ENCODE measurements at places on chromosomes 2 and 18.
A peak's percentile ranks its signal among the peaks of the same experiment; 100 is the strongest.

DNA sequence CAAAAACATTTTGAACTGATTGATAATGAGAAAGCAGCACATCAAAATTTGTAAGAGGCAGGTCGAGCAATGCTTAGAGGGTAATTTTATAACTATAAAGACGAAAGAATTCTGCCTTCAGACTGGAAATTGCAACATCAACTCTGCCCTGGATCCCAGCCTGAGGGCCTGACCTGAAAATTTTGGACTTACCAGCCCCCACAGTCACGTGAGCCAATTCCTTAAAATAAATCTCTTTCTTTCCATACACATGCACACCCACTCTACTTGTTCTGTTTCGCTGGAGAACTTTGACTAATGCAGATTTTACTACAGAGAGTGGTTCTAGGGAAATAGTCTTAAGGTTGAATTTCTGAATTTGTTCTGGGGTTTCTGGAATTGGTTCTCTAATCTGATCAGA lies 14.6 kb upstream of the ACOXL start:
- no peak for DNase-seq

- DNase-seq = no peak
These were observed 75.6 kb downstream of the COA5 start for GRCh38 chr2:98532756-98533155.

- no peak for DNase-seq
These were observed 43.4 kb upstream of the SMAD7 start for GRCh38 chr18:48994044-48994651.

- no peak for DNase-seq
These were observed 1428.4 kb upstream of the CDH2 start for GRCh38 chr18:29605365-29605764.

DNA sequence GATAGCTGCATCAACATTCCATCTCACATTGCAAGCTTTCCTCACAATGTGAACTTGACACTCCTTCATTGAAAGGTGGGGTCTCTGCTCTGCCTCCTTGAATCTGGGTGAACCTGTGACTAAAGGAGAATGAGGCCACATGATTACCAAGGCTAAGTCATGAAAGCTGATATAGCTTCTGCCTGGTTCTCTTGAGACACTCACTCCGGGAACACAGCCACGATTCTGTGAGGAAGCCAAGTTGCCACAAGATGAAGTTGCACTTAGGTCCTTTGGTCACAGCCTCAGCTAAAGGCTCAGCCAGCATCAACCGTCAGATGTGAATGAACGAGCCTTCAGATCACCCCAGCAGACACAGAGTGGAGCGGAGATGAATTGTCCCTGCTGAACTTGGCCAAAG lies 94.7 kb upstream of the FAM136A start:
- DNase-seq = no peak

GRCh38 chr2:71070294-71071093 lies 2.0 kb downstream of the NAGK start:
- DNase-seq = no peak

- no peak for DNase-seq
These were observed 248.2 kb upstream of the TNP1 start for GRCh38 chr2:217108086-217108485.

DNA sequence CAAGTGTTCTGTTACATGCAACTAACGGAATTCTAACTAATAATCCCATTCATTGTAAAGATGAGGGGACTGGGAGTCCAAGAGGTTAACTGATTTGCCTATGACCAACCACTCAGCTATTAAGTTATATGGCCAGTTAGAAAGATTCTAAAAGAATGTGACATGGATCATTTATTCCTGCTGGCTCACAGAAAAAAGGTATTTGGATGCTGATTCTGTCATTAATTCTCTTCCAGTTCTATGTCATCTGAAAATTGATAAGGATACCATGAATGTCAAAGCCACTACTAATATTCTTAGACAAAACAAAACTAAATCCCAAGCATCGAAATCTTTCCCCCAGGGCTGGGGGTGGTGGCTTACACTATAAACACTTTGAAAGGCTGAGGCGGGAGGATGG lies 41.2 kb upstream of the GORASP2 start:
- no peak for DNase-seq

GRCh38 chr2:9690252-9690651 lies 59.5 kb upstream of the YWHAQ start:
- no peak for DNase-seq

- no peak for DNase-seq
These were observed 251.4 kb downstream of the ANKRD30B start for GRCh38 chr18:14999085-14999975.

DNA sequence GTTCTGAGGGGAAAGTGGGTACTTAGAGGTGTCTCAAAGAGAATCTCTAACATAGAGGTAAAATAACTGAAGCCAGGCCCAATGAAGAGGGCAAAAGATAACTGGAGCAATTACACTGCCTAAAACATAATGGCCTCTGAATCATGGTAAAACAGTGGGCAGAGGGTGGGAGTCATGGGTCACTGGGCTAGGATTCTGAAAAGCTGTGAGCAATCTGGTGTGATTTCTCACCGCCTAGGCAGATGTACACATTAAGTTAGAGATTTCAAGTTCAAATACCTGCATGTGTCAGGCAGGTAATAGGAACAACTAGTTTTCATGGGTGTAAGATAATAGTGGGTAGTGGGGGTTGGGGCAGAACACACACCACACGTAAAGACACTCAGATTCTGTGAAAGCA lies 45.6 kb downstream of the INSIG2 start:
- no peak for DNase-seq

DNA sequence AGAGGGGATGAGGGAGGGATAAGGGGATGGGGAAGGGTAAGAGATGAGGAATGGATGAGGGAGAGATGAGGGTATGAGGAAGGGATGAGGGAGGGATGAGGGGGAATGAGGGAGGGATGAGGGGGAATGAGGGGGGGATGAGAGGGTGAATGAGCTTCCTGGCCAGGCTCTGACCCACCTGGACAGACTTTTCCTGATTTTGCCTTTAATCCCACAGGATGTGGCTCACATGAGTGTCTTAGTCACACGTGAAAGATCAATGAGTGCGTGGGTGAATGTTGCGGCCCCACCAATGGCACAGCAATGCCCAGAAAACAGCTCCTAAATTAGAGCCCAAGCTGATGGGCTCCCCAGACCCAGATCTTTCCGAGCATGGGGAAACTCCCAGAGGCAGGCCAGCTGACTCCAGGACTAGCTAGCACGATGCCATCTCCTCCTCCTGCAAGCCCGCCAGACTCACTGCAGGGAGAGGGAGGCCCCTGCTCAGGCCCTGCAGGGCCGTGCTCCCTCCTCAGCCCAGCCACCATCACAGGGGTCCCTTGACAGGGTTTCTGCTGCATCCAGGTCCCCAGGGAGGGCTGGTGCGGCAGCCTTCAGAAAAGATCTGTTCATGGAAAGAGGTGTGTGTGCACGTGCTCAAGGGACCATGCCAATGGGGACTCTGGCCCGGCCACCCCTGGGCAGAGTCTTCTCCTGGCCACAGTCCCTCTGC lies 41.4 kb downstream of the AQP12A start:
- DNase-seq = no peak

- DNase-seq = peak; percentile 6
These were observed 770 bp downstream of the ZNF396 start for GRCh38 chr18:35376393-35376741.

DNA sequence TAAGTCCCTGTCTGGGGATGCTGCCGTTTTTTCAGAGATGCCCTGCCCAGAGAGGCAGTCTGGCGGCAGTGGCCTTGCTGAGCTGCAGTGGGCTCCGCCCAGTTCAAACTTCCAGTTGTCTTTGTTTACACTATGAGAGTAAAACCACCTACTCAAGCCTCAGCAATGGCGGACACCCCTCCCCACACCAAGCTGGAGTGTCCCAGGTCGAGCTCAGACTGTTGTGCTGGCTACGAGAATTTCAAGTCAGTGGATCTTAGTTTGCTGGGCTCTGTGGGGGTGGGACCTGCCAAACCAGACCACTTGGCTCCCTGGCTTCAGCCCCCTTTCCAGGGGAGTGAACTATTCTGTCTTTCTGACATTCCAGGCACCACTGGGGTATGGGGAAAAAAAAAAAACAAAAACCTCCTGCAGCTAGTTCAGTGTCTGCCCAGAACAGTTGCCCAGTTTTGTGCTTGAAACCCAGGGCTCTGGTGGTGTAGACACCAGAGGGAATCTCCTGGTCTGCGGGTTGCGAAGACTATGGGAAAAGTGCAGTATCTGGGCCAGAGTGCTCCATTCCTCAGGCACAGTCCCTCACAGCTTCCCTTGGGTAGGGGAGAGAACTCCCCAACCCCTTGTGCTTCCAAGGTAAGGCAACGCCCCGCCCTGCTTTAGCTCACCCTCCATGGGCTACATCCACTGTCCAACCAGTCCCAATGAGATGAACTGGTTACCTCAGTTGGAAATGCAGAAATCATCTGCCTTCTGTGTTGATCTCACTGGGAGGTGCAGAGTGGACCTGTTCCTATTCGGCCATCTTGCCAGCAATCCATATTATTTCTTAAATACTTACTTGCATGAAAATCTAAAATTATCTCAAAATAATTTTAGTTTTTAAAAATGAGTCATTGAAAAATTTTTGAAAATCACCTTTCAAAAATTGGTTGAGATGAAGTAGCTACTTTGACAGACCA lies 338.0 kb downstream of the OSR1 start:
- DNase-seq = no peak

GRCh38 chr18:59697236-59697932 lies at the start of gene CCBE1:
Gene CCBE1 (minus strand): TSS chr18:59697423.
- DNase-seq = no peak

GRCh38 chr2:8677646-8678592 lies 3.9 kb upstream of the ID2 start:
- DNase-seq = peak; percentile 40

DNA sequence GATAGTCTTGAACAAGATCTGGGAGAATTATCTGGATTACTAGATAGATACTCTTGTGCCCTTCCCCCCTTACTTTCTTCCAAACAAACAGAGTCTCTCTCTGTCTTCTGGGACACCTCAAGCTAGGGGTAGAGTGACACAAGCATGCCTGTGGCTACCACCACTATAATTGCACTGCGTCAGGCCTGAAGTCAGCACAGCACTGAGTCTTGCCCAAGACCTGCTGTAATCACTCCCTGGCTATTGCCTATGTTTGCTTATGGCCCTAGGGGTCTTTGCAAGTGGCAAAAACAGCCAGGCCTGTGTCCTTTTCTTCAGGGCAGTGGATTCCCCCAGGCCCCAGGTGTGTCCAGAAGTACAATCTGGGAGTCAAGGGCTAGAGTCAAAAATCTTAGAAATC lies 106.6 kb downstream of the SLC5A7 start:
- no peak for DNase-seq

- no peak for DNase-seq
These were observed 632.9 kb upstream of the CELF4 start for GRCh38 chr18:38198526-38198925.

GRCh38 chr2:3839476-3839875 lies 136.1 kb downstream of the DCDC2C start:
- no peak for DNase-seq

DNA sequence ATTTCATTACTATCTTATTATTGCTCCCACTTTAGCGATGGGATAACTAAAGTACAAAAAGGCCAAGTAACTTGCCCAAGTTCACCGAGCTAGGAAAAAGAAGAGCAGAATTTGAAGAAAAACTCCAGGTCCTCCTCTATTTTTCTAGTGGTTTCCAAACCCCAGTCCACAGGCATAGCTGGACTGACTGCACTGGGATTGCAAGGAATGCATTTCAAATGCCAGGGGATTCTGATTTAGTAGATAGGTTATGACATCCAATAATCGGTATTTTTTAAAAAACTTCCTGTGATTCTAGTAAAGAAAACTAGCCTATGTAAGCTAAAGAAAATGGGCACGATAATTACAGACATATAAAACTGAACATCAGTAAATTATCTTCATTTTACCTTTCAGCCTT lies 62.7 kb upstream of the GALNT5 start:
- DNase-seq = no peak

DNA sequence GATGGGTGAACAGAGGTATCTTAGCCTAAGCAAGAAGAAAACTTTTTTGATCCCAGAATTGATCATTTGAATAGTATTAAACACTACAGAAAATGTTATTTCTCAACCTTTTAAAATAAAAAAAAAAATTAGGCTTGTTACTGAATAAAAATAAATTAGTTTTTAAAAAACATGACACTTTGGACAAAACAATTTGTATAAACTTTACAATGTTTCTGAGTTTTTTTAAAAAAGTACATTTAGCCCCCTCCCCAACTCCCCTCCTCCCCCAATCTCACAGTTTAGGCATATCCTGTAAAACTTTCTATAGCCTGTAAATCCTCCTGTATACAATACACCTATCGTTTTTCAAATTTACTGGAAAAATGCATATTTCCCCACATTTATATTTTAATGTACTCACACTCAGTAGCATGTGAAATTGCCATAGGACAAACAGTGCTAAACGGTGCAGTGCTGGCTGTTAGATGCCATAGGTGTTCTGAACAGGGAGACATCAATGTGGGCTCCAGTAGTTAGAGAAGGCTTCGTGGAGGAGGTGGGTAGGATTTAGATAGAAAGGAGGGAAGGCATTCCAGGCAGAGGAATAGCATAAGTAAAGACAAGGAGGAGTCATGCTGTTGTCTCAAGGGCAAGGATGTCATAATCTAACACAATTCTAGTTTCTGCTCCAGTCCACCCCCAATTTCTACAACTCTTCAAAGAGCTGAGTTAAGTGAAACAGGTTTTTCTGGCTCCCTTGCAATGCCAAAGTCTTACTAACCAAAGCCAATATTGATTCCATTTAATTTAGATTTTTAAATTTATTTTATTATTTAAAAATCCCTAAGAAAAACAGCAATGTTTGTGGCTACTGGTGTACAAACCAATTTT lies 50.9 kb downstream of the SP3 start:
- DNase-seq = no peak

DNA sequence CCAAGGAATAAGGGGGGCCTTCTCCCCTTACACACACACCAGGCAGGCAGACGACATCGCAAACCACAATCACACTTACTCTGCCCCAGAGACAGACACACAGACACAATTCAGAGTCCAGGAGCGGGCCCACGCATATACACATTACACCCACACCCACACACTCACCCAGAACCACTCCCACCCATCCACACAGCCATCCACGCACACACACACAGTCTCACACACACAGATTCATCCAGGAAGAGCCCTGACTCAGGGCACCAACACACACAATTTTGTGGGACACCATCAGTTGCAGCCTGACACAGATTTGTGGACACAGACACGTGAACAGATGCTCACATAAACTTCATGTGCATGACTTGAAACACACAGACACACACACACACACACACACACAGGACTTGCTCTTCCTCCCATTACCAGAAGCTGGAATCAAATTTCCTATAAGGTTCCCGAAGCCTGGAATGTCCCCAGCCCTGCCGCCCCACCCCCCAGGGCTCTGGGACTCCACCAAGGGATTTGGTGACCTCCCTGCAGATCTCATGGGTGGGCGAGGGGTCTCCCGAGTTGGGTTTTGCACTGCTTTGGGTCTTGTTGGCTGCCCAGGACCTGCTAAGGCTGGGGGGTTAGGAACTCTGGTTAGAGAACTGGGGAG lies 23.5 kb downstream of the TNS1 start:
- no peak for DNase-seq

GRCh38 chr2:24084386-24085199 lies at the start of gene TP53I3:
Gene TP53I3 (minus strand): TSS chr2:24084834. CDS start chr2:24084326, 508 bp downstream.
- peak; percentile 78 for DNase-seq

- peak; percentile 85 for DNase-seq
These were observed 29.1 kb downstream of the HPCAL1 start for GRCh38 chr2:10331702-10332401.
